Endothelial cell of umbilical vein (primary cell): ENCODE measurements at places on chromosomes 1 and 21.

DNA sequence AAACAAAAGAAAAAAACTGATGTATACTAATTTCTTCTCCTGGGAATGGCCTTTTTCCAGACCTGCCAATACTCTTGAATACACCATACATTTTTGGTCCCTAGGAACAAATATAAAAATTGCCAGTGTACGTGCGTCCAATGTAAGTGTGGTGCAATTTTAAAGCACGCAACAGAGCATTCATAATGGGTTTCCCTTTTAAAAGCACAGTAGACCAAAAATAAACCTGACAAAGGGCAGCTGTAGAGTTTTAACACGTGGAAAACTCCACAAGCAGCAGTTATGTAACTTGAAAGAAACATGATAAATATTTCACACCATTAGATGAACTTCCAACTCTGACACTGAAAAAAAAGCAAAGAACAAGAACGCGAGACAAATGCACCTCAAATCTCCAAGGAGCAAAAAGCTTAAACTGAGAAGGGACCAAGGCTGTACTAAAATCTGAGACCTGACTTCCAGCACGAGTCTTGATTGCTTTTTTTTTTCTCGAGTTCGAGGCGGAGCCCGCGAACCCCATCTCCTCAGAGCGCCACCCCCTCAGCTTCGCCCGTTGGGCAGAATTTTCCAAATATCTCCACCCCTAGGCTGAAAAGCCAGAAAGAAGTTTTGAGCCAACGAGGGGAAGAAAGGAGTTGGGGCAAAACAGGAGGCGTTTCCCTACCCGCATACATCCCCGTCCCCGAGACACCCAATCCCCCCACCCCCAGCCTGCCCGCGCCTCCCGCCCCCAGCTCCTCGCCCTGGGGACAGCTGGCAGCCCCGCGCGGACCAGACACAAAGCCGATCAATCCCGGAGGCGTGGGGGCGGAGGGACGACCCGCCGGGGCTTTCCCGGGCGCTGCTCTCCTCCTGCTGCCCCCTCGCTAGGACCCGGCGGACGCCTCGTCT lies at the start of gene JAM2:
Gene JAM2 (plus strand): TSS at position 599 of the 891 bp plus-strand sequence. CDS start 564 bp downstream, outside the sequence.
- DNase-seq = peak; percentile 10

DNA sequence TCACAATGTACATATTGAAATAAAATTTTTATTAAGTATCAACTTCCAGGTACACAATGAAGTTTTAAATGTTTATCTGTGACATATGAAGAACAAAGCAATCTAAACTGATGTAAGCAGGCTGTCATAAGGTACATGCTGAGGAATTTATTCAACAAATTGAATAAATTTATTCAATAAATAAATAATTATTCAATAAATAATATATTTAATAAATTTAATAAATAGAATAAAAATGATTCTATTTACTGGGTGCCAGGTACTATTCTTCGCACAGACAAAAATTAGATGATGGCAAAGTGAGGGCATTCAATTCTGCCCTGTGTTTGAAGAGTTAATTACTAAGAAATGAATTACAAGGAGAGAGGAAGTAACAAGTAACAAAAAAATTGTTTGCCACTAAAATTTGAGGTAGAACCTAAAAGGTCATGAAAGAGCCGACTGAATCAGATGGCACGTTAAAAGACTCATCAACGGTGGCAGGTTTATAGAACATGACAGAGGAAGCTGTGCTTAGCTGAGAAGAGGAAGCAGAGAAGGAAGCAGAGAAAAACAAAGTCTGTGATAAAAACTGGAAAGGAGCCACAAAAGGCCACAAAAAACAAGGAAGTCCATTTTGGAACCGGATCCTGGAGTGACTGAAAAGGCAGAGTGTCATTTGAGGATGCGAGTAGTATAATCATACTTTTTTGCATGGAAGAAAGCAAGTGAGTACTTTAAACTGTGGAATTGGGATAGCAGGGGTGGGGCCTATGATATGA lies 2.2 kb upstream of the USP24 start:
- DNase-seq = peak; percentile 63

DNA sequence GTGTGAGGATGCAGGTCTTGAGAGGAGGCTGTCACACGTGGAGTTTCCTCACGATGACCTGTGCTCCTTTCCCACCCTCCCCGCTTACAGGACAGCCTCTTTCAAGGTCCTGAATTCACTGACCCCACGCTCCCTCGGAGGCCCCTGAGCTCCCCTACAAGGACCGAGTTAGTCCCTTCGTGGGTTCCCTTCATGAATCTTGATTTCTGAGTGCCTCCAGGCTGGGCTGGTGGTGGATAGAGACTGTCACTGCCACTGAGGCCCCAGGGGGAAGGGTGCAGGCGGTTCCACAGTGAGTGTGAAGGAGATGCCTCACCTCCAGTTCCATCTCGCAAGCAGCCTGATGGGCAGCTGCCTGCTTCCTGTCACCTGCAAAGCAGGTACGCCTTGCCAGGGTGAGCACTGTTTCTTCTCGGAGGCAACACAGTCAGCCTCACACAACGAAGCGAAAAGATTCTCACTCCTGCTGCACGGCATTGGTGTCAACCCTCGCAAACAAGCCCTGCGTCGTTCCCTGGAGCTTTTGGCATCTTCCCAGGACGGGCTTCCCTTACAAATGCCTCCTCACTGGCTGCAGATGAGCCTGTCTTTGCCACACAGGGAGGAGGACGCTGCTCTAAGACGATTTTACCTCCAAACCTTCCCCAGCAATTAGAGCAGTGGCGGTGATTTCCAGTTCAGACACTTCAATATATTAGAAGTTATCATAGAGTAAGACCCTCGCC lies 26.7 kb upstream of the PCP4 start:
- no peak for DNase-seq

- no peak for DNase-seq
Measured at GRCh38 chr1:231678011-231678432, 51.4 kb downstream of the DISC1 start.

DNA sequence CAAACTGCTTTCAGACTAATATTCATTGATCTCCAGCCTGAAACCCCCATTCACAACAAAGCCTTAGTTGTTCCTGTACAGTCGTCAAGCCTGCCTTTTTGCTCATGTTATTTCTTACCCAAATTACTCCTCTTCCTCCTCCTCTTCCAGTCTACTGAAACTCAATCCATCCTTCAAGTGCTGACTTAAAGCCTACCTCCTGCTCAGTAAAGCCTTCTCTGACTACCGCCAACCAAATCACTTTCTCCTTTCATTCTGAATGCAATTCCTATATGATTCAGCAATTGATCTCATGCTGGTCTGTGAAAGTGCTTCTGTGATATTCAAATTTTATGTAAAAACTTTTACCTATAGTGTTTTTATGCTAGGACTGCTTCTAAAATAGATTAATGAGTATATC lies 18.6 kb downstream of the TAF5L start:
- no peak for DNase-seq
